Left lung (tissue), 14 donors: ENCODE measurements at places on chromosomes 5 and 9.

DNA sequence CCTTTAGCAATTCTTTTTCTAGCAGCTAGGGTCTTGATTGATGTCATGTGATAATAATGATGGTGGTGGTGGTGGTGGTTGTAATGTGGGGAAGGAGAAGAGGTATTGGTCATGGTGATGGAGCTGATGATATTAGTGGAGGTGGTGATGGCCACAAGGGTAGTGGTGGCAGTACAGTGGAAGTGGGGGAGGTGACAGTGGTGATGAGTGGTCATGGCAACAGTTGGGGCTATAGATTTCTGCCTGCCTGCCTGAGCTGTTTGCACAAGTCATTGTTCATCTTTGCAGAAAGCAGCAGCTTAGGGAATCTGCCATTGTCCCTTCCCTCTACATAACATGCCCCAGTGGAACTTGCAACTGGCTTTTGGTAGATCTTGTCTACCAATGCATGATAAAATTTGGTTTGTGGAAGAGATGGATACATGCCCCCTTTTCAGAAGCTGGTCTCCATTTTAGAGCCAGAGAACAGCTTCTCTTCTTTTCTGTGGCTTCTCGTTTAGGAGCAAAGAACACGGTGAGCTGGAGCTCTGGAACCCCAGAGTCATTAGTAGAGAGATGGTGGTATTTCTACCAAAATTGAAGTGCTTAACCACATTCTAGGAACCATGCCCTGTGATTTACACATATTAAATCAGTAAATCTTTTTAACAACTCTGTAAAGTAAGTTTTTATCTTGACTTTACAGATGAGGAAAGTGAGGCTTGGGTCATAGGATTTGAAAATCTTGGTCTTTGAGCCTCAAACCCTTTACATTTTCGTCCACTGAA lies 100.3 kb downstream of the AOPEP start:
- DNase-seq, result no peak

DNA sequence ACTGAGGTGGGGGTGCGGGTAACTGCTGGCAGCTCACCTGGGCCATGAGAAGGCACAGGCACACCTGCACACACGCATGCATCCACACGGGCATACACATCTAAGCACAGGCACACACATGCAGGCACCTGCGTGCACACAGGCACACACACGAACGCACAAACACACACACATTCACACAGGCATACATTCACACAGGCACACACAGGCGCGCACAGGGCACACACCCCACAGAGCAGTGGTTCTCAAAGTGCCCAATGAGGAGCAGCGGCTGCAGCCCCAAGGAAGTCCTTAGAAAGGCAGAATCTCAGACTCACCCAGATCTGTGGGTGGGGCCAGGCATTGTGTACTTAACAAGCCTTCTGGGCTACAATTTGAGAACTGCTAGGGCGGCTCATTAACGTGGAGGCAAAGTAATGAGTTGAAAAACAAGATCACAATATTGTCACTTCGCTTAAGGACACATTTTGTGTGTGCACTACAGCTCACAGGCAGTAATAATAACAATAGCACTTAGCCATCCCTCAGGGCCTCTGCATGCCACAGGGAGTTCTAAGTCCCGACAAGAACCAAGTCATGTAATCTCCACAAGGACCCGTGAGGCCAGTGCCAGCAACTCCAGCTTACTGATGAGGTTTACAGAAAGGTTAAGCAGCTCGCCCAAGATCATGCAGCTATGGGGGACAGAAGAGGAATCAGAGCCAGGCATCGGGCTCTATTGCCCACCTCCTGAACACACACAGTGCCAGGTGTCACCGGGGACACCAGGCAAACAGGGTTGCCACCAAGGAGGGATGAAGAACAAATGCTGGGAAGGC lies 91.6 kb downstream of the ROR2 start:
- no peak for DNase-seq

DNA sequence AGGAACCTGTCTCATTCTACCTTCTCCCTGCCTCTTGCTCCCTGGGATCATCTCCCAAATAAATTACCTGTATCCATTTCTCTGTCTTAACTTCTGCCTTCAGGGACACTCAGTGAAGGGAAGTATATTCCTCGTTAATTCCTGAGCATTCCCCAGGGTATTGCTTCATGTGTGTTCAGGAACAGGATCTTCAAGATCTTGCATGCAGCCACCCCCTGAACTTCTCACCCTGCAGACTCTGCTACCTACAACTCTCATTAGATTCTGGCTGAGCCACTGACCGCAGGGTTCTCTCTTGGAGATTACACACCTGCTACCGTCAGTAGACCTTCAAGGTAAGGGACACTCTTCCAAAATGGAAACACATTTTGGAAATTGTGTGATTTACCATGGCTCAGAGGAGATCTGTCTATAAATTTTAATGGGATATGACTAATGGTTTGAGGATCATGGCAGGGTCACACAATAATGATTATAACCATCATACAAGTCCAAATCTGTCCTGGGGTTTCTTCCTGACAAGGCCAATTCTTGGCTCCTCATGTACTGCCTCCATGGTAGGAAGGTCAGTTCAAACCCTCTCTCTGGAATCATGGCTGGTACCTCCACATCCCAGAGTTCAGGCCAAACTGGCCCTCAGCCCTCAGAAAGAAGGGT lies 38.9 kb upstream of the UGCG start:
- DNase-seq, result no peak

- DNase-seq, result no peak
Measured at GRCh38 chr5:107607196-107607595, 63.5 kb downstream of the EFNA5 start.
